ENCODE measurements at places on chromosomes 5 and 9.

DNA sequence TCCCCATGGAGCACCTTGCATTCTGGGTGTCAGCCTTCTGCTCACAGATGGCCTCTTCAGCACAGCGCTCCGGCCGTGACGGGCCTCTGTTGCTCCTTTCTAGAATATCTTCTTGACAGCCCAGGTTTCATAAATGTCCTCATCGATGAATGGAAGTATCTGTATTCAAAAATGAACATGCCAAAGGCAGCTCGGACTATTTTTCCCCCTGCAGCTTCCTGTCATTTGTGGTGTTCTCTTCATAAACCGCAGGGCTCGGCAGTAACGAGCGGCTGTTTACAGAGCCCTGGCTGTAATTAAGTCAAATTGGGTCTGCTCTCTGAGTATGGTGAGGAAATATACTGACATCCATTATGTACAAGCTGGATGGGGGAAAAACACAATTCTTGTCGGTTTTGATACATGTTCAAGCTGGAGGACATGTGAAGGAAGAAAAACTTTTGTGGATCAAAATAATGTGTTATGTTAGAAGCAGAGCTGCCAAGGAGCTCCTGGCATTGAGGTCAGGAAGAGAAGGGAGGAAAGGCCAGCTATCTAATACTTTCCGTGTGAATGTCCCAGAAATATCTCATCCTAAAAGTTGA lies 154.1 kb upstream of the CD180 start:
- no peak for DNase-seq

DNA sequence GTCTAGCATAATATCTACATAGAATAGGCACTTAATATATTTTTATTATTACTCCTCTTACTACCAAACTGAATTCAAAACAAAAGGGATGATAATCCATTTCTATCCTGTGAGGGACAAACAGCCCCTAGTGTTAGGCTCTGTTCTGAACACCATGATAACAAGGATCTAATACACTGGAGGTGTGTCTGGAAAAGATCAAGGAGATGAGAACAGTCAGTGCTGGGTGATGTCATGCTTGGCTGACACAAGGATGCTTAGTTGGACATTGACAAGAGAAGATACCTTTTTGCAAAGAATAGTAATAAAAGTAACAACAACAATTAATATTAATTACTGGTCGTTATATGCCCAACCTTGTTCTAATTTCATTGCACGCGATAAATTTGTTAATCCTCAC lies 458.7 kb downstream of the EBF1 start:
- DNase-seq, result no peak

DNA sequence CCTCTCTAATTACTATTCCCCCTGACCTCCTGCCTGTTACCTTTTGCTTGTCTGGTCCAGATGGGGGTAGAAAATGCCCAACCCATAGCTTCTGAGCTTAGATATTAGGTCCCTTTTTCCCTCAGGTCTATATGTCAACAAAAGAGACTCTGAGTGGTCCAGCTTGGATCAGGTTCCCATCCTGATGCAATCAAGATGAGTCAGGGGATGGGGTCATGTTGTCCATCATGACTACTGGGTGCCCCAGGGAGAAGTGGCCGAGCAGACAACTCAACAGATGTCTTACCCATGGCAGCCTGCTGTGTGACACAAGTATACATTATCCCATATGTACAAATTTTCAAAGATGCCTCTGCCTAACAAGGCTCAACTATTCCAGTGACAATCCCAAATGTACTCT lies 9.1 kb upstream of the ANKH start:
- no peak for DNase-seq

DNA sequence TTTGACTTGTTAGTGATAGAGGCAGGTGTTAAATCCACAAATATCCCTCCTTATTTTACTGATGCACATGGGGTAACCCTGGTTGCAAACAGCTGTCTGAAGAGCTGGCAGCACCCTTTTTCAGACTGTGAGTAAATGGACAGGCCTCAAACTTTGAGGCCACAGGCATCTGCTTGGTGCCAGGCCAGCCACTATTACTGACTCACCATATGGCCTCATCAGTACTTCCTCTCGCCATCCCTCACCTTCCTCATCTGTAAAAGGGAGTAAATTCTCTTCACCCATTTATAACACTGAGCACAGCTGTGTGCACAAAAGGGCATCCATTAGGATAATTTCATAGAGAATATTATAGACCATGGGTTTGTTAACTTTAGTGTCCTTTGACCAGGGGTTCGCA lies 11.9 kb upstream of the TNIP1 start:
- DNase-seq, result no peak

- DNase-seq, result no peak
Observed at GRCh38 chr5:149680810-149681221, 49.3 kb upstream of the PPARGC1B start.

GRCh38 chr5:1386274-1386717 lies 41.4 kb upstream of the CLPTM1L start:
- DNase-seq, result peak; percentile 52

- DNase-seq, result no peak
Observed at GRCh38 chr5:128815201-128815600, 150.1 kb upstream of the SLC27A6 start.

DNA sequence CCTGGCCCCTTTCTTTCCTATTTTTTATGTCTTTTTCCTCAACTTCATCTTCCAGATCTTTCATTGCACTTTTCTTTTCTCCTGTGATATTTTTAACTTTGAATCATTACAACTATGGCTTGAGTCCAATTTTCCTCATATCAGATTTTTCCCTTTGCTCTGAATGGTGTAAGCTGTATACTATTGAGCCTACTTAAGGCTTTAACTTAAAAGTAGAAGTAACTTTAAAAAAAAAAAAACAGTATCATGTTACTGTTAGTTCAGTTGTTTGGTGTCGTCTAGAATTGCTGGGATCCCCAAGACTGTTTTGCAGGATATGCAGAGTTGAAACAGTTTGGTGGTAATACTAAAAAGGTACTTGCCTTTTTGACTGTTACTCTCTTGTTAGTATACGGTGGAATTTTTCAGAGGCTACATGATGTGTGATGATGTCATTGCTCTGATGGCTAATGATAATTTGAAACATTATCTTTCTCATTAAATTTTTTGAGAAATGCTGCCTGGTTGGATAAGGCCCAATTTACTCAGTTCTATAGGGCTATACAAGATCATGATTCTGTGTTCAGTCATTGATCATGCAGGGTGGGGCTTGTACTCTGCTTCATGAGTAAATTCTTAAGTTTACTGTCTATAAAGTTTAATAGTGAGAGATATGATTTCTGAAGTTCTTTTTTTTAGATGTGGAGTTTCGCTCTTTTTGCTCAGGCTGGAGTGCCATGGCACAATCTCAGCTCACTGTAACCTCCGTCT lies 8.8 kb downstream of the NAA35 start:
- no peak for DNase-seq

DNA sequence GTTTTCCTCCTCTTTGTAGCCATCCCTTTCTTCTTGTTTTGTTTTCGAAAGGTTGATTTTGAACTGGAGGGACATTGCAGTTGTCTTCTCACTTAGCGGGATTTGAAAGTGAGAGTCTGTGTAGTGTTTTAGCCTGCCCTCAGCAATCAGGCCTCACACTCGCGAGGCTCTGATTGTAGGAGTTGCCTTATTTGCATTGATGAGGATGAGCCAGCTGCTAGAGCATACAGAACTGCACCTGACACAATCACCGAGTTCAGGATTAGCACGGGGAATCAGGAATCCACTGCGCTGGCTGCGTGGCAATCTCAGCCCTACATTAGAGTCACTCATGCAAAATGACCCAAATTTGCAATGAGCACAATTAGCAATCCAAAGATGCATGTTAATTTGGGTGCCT lies 122.5 kb upstream of the TMEM161B start:
- DNase-seq, result no peak

- peak; percentile 56 for DNase-seq
Observed at GRCh38 chr5:136424835-136425584, 59.7 kb upstream of the TRPC7 start.

DNA sequence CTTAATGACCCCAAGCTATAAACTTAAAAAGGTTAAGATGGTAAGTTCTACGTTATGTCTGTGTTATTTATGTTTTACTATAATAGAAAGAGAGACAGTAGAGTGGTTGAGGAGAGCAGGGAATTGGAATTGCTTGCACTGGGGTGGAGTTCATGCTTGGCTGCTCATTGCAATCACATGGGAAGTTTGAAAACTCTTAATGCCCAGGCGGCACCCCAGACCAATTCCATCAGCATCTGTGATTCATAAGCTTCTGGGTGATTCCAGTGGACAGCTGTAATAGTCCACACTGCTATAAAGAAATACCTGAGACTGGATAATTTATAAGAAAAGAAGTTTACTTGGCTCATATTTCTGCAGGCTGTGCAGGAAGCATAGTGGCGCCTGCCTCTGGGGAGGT lies 323.9 kb upstream of the MSX2 start:
- no peak for DNase-seq

DNA sequence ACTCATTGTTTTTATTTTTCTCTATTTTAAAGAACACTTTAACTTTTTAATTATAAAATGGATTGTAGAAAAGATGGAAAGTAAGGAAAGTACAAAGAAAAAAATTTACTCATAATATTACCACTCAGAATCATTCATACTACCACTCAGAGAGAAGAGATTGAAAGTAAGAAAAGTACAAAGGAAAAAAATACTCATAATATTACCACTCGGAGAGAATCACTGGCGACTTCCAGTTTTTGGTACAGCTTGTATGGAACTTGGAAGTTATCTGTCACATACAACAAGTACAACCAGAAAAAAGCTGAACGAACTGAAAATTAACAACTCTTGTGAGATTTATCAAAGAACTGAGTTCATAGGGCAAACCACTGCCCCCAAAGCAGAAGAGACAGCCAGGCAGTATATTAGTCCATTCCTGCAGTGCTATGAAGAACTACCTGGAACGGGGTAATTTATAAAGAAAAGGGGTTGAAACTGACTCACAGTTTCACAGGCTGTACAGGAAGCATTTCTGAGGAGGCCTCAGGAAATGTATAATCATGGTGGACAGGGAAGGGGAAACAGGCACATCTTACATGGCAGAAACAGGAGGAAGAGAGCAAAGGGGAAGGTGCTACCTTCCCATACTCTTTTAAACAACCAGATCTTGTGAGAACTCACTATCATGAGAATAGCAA lies 183.9 kb downstream of the SMARCA2 start:
- DNase-seq, result no peak

- DNase-seq, result no peak
Observed at GRCh38 chr5:151862811-151863472, 61.7 kb downstream of the GLRA1 start.

DNA sequence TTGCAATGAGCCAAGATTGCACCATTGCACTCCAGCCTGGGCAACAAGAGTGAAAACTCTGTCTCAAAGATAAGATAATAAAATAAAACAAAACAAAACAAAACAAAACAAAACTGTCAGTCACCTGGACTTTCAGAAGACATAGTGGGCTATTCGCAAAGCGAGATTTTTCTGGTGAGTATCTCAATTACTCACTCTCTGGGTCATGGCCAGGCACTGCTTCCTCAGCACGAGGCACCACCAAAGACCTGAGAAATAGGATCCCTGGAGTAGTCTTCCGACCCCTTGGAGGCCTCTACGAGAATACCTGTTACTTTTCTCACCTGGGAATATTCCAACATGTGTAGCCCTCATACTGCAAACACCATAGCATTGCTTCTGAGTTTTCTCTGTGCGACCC lies 201.7 kb upstream of the ZNF618 start:
- no peak for DNase-seq

DNA sequence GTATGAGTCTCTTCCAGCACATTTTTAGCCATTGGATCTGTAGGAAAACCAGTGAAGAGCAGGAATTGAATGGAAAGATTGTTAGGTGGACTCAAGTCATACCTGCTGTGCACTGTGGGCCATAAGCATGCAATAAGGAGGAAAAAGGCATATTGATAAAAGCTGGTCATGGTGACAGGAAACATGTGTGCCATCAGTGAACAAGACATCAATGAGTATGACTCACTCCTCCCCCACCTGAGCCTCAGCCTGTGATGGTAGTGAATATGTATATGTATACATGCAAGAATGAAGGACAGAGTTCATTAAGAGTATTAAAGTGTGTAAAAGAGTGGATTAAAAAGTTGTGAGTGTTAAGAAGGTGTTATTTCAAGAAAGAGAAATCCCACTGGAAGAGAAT lies 164.5 kb downstream of the TMEM38B start:
- no peak for DNase-seq

DNA sequence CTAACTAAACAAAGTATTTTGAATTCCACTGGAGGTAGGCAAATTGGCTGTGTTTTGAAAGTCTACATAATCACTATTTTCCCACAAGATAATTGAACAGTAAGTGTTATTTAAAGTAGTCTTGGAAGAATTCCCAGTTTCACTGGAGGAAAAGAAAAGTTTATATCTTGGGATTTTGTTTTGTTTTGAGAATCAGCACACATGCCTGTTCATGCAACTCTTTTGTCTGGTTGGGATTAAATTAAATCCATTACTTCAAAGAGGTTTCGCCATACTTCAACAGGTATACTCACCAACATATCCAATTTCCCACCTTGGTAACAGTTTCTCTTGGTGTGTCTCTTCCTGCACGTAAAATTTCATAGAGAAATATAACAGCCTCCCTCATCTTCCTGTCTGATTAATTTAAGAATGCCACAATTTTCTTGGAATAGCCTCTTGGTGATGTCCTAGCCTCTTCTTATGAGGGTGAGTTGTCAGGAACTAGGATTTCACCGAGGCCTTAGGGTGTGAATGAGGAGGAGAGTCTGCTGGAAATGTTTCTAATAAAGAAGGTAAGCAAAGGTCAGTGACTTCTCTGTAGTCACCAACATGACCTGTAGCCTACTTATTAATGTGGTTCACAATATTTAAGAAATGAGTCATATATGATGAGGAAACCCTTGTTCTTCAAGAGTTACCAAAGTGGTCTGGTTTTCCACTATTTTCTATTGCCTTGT lies 48.1 kb downstream of the ITGA2 start:
- no peak for DNase-seq

DNA sequence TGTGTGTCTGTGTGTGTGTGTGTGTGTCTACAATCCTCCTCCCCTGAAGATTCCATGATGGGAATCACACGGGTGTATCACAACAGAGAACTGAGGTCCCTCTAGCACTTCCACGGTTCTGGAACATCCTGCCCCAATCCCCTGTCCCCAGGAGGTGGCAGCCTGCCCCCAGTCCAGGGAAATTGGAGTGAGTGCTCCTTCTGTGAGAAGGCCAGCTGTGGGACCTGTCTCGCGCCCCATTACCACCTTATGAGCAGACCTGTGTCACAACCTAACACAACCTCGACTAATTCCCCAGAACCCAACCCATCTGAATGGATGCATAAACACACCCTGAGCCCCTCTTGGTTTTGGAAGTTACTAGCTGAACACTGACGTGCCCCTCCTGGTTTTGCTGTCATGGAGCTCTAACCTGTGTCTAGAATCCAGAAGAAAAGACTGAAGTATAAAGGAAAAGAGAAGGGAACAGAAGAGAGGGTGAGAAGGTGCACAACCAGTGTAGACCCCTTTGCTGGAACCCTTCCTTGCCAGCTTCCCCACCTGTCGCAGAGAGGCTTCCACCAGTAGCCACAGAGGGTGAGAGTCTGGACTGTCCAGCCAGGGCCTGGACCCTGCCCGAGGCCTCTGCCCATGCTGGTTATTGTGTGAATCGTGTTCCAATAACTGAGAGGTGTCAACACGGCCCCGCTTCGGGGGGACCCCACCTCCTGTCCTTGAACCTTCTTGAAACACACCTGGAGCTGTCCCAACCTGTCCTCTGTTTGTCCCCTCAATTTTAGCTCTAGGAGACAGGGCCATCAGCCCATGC lies 3.4 kb downstream of the BTNL9 start:
- no peak for DNase-seq

All from activated CD4-positive, alpha-beta T cell treated with anti-CD3 and anti-CD28 coated beads, Interleukin-2, Interleukin-4, amounts not matched to agents 100 ng/mL and 50 ng/mL, durations not matched to agents 16 hours and 8 hours (primary cell).